Thymus (tissue), 14 donors: ENCODE measurements at places on chromosomes 6 and 20.
A peak's percentile ranks its signal among the peaks of the same experiment; 100 is the strongest.

DNA sequence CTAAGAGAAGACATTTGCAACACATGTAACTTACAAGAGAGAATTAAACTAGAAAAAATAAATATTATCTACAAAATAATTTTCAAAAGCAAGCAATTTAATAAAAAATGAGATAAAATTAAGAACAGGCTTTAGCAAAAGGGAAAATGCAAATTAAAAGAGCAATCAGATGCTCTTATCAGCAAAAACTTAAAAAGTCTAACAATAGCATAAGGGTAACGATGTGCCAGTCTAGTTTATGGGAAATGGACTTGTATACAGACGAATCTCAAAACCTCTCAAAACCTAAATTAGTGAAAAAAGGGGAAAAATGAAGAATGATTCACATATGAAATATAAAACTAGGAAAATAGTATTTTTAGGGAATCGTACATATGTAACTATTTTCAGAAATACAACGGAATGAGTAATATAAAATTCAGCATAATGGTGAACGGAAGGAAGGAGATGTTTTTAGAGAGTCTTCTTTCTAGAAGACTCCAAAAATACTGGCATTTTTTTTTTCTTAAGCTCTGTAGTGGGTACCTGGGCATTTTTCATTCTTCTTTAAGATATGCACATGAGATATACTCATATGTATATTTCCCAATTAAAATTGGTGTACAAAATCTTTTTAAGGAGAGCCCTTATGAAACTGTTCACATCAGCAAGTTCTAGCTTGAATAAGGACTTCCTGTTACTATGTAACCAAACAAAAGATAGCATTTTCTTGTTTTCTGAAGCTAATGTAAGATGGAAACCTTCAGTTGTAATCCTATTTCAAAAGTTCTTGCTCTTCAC lies 927 bp upstream of the MANEA start:
- peak; percentile 82 for DNase-seq

DNA sequence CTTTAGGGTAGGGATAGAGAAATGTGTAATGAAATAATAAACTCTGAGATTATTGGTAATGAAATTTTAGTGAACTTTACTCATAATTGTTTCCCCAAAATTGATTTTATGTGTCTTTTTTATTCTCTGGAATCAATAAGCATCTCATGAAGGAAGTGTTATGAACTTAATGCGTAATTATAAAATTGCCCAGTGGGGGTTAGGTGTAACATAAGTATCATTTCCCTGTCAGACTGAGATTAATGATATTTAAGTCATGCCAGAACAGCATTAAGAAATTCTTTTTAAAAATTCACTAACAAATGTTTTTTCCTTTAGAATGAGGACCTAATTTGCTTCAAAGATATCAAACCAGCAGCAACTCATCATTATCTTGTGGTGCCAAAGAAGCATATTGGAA lies 10.0 kb downstream of the HINT3 start:
- DNase-seq = no peak

DNA sequence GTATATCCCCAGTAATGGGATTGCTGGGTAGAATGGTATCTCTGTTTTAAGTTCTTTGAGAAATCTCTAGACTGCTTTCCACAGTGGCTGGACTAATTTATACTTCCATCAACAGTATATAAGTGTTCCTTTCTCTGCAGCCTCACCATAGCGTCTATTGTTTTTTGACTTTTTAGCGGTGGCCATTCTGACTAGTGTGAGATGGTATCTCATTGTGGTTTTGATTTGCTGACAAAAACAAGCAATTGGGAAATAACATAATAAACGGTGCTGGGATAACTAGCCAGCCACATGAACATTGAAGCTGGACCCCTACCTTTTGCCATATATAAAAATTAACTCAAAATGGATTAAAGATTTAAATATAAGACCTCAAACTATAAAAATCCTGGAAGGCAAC lies 14.2 kb downstream of the OR2A4 start:
- DNase-seq = no peak

GRCh38 chr6:157172231-157172701 lies 151.1 kb downstream of the TMEM242 start:
- no peak for DNase-seq

- DNase-seq = peak; percentile 0
These were observed 29.4 kb downstream of the LPA start for GRCh38 chr6:160634706-160635105.

- DNase-seq = no peak
These were observed 11.2 kb upstream of the GMNN start for GRCh38 chr6:24763578-24763977.

- no peak for DNase-seq
These were observed 30.2 kb downstream of the CEP57L1 start for GRCh38 chr6:109125504-109125903.

GRCh38 chr6:16236009-16236501 lies 2.3 kb upstream of the GMPR start:
- DNase-seq = no peak
